Retinal pigment epithelial cell (primary cell): ENCODE measurements at places on chromosomes 3 and 15.

DNA sequence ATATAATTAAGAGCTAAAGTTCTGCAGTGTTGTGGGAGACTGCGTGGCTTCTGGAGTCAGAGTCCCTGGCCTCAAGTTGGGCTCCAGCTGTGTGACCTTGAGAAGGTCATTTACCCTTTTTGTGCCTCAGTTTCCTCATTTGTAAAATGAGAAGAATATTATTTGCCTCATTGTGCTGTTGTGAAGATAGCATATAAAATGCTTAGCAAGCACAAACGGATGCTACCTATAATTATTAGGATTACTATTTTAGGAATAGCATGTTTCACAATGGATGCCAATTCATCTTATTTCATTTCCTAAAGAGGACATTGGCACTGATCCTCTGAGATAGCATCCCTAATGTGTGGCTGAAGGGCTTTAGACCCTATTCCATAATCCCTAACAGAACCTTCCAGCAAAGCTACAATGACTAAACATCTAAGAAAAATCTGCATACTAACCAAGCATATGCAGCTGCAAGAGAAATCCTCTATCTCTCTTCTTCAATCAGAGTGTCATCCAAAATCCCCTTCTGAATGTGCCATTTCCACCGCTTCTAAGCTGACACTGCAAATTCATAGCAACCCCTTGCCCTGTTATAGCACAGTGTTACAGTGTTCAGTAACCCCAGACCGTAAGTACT, 148.3 kb downstream of the RBMS3 start:
- no peak for DNase-seq

- DNase-seq, result no peak
Measured at GRCh38 chr15:95499397-95499796, 831.1 kb upstream of the NR2F2 start.

DNA sequence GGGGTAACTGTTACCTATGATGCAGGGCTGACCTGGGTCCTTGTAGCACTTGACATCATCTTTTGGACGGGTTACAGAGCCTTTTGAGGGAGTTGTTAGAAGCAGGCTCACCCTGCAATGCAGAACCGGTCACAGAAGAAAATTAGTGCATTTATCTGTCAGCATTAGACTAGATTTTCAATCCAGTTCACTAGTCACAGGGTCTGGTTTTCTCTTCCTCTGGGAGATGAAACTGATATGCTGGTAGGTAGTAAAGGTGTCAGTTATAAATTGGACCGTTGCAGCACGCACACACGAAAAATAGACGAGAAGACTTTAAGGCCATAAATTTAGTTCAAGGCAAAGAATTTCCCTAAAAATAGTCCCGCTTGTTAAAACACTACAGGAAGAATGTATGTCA, 532.3 kb upstream of the ATP11B start:
- DNase-seq, result no peak

GRCh38 chr15:85443593-85444087, 63.2 kb downstream of the AKAP13 start:
- DNase-seq, result peak; percentile 91

GRCh38 chr3:33936171-33936920, 137.9 kb downstream of the PDCD6IP start:
- no peak for DNase-seq

DNA sequence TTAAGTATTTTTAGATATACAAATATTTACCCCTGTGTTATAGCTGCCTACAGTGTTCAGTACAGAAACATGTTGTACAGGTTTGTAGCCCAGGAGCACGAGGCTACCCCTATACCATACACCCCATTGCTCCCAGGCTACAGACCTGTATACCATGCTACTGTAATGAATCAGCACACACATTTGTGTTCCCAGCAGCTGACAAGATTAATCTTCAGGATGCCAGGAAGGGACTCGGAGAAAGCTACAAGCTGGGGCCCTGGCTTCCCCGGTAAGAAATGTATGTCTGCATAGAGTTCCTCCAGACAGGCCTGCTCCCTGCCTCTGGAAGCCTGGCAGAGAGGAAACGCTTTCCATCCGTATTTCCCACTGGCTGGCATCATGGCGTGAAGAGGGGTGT, 136.5 kb downstream of the XXYLT1 start:
- DNase-seq, result no peak

DNA sequence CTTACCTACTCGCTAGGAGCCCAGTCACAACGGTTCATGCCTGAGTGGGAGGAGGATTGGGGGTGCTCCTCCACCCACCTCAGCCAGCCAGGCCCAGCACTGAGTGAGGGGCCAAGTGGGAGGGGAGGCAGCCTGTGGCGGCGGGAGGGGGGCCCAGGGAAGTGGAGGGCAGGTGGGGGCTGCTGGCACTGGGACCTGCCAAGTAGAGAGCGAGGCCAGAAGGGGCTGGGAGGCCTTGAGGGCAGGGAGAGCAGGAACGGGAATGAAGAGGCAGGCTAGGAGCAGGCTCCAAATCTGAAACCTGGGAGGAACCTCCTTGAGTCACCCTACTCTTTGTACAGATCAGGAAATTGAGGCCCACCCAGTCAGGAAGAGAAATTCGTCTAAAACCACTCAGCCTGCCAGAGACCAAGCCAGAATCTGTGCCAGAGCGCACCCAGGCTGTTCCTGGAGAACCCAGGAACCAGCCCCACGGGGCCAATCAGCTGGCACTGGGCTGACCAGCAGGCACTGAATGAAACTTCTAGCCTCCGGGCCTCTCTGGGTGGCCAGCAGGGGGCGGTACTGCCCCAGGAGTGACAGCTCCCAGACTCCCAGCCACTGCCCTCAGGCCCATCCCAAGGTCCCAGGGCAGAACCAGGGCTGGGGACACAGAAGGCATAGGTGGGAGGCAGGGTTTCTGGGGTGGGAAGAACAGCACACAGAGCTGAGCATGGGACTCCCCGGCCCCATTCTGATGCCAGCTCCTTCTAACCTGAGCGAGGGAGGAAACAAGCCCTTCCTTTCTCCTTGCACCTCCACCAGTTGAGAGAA, 14.8 kb upstream of the CYP11A1 start:
- DNase-seq, result no peak

DNA sequence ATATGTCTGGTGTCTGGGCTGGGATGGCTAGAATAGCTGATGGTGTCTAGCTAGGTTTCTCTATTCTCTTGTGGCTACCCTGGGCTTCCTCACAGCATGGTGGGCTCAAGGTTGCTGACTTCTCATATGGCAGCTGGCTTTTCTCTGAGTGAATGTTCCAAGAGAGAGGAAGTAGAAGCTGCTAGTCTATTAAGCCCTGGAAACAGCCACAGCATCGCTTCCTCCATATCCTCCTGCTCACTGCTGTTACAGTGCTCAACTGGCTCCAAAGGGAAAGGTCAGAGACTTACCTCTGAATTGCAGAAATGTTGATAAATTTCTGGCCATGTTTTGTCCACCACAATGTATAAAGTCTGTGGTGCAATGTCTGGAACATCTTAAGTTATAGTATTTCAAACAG, 299.9 kb upstream of the ADAMTS9 start:
- no peak for DNase-seq

- no peak for DNase-seq
Measured at GRCh38 chr15:52144656-52145178, 32.1 kb upstream of the BCL2L10 start.
